NCI-H1694 (cell line): ENCODE measurements at places on chromosomes 3 and 15.

DNA sequence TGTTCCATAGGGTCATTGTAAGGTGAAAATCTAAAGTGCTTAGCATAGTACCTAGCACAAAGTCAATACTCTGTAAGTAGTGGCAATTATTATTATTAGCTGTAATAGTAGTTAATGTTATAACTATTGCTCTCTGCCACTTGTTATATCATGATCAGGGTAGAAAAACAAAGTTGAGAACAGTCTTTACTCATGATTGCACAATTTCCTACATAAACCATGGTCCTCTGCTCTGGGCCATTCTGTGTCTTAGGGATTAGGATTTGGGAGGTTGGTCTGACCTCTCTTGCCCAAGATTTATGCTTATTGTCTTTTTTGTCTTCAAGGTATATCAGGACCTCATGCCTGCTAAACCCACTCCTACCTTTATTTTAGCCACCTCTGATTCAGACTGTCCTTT is 4.3 kb upstream of the LRRC58 start:
- no peak for DNase-seq

DNA sequence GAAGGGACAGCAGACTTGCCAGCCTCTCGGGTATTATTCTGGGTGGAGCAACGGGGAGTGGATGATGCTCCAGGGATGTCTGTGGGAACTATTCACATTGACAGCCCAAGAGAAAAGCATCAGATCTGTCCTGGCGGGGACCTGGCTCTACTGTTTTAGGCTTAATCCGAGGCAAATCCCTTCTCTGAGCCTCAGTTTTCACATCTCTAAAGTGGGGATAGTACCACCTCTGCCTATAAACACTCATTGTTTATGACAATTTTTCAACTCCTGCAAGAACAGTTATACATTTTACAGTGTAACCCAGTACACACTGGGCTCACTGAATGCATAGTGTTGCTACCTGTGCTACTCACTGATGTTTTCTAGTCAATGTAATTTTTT is 9.3 kb downstream of the PDIA5 start:
- no peak for DNase-seq

DNA sequence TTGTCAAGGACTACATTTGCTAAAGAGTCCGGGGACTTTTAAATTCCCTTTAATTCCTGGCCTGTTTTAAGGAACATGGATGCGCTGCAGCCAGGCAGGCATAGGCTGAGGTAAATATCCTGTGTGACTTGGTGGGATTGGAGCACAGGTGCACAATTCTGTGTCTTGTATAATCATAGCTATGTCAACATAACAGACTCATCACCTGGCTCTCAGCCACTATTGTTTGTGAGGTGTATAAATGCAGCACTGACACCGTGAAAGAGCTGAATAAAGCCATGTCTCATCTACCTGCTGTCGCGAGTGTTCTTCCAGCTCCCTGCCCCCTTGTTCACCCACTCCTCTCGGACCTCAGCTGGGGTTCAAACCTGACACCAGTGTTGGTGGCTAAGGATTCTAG is 109.7 kb downstream of the MFSD1 start:
- DNase-seq = no peak

DNA sequence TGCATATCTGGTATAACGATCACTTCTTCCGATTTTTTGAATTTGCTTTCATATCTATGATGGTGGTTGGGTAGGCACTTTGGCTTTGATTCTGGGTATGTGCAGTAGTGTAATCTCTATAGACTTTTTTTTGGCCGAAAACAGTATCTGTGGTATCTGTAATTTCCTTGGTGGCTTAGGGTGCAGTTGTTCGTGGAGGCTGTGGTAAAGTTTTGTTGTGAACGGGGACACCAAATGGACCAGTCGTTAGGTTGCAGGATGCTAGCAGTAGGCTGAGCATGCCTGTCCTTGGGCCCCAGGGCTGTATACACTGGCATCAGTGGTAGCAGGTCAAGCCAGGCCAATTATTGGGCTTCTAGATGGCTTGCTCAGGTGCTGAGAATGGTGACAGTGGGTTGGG is 55.2 kb downstream of the CCDC66 start:
- no peak for DNase-seq

DNA sequence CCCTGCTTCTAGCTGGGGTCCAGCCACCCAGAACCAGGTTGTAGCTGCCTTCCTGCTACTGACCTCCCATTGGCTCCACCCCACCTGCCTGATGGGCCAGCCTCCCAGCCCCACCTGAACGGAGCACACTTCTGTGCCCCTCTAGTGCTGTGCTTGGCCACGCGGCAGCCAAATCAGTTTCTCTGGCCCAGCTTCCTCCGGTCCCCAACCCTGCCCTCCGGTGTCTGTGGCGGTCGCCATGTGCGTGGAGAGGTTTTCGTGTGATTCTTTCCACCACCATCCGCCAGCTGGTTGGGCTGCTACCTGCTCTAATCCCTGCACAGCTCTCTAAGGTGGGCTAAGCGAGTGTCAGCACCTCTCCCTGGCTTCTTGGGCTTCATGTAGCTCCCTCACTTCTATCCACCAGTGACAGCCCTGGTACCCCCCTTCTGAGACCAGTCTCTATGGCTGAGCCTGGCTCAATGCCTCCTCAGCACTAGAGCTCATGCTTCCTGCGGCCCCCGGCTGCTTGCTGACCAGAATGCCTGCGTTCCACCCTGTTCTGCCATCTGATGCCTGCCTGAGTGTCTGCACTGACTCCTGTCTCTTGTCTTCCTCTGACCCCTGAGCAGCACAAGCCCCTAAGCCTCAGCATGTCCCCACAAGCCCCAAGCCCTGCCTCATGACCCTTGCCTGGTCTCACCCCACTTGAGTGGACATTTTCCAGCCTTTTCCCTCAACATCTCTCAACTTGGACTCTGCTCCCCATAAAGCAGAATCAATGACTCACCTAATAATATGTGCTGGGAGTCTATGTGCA is 23.2 kb upstream of the MAGEF1 start:
- DNase-seq = no peak

- DNase-seq = no peak
These were observed 429.3 kb upstream of the AZI2 start for GRCh38 chr3:28777806-28778475.

DNA sequence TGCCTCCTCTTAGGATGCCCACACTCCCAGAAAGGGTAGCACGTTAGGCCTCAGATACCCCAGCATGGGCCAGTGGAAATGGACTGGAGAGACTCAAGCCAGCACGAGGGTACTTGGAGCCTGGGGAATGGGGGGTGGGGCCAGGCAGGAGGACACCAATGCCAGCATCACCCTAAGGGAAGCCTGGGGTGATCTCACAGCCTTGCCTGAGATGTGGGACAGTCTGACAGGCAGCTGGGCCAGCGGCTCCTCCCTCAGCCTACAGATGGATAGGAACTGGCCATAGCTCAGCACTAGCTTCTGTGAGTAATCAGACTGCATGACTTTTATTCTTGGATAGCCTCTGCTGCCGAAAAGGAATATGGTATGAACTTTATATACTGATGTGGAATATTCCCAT is 59.6 kb upstream of the MRPS22 start:
- DNase-seq = no peak

- DNase-seq = no peak
These were observed 6.9 kb downstream of the CAMK1 start for GRCh38 chr3:9762871-9763270.

DNA sequence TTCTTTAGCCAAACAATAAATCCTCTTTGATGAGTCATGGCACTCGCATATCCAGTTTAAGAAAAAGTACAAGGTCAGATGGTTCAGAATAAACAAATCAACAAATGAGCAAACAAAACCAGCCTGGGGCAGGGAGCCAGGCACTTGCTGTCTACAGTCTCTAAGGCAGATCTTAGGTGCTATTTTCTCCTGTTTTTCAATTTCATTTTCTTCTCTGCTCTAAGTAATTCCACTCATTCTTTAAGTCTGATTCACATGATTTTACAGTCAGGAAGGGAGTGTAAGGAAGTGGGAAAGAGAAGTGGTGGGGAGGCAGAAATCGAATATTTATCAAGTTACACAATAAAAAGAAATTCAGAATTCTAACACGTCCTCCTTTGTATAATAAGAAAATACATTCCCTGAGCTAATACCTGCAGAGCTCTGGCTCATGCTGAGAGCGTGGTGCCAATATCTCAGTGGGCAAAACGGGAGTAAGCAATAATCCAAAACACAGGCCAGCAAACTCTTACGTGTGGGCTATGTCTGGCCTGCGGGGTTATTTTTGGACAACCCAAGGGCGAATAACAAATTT is 298.6 kb downstream of the ADAMTS17 start:
- no peak for DNase-seq

- DNase-seq = no peak
These were observed 64.4 kb downstream of the MAGEF1 start for GRCh38 chr3:184647405-184647936.

- no peak for DNase-seq
These were observed 227.2 kb downstream of the CNTN3 start for GRCh38 chr3:74387111-74387735.

DNA sequence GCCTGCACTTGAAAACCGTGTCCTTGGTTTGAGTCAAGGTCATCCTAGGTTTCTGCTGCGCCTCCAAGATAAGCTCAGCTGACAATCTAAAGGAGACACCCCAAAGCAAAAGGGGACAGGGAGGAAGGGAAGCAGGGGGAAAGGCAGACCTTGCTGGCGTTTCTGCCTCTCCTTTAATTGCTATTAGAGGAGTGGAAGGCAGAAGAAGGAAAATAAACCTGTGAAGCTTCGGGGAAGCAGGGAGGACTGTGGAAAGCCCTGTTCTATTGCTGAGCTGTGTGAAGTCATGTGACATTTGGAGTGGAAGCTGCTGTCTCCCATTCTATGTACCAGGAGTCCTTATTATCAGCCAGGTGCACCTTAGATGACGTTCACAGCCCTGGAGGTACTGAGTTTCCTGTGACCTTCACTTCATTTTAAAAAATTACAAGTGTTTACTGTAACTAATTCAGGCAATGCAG is 21.5 kb upstream of the CHD2 start:
- DNase-seq = no peak

DNA sequence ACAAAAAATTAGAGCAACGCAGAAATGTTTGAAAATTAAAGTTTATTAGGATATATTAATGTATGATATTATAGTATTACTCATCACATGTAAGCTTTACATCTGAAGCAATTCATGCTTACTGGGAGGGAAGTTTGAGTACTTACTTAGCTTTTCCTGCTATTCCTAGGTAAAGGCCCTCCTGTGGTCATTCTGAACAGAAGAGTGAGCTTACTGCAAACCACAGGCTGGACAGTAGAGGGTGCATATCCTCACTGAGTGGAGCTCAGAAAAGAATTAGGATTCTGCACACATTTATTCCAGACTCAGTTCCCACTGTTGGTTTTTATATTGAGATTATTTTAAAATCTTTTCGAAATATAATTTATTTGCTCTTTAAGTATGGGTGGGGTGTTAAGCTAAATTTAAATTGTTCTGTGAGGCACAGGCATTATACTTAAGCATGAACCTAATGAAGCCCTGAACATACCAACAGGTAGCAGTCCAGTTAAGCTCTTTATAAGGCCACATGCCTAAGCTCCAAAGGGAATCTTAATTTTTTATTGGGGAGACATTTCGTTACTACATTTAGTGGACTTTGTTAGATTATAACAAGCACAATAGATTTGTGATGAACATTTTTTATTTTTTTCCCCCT is 10.2 kb downstream of the MRPS22 start:
- DNase-seq = no peak

DNA sequence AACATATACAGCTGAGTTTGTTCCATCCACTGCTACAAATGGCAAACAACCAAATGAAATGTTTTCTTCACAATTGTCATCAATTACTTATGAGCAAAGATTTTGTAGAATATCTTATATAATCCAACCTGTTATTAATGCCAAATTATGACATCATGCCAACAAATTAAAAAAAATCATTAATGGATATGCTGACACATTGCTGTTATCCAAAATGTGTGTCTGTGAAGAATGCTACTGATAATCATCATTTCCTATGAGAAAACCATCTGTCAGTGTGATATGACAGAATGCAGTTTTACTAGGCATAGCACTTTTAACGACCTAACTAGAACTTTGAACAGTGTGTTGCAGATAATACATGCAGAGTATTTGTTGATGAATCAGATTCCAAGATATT is 556.5 kb upstream of the KCNMB2 start:
- peak; percentile 26 for DNase-seq

DNA sequence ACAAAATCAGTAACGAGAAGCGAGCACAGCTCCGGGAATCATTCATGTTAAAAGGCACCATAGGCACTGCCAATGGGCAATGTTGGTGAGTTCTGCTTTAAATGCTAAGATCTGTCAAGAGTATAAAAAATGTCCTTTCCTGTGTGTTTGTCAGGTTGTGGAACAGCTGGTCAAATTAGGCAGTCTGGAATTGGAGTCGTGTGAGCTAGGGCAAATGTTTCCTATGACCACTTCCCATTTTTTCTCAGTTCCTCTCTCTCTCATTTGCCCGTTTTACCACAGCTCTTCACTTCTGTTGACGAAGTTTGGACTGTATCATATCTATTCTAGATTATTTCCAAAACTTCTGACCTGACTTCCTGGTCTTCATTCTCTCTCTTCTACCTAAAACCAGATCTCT is 60.8 kb upstream of the GOLIM4 start:
- no peak for DNase-seq

DNA sequence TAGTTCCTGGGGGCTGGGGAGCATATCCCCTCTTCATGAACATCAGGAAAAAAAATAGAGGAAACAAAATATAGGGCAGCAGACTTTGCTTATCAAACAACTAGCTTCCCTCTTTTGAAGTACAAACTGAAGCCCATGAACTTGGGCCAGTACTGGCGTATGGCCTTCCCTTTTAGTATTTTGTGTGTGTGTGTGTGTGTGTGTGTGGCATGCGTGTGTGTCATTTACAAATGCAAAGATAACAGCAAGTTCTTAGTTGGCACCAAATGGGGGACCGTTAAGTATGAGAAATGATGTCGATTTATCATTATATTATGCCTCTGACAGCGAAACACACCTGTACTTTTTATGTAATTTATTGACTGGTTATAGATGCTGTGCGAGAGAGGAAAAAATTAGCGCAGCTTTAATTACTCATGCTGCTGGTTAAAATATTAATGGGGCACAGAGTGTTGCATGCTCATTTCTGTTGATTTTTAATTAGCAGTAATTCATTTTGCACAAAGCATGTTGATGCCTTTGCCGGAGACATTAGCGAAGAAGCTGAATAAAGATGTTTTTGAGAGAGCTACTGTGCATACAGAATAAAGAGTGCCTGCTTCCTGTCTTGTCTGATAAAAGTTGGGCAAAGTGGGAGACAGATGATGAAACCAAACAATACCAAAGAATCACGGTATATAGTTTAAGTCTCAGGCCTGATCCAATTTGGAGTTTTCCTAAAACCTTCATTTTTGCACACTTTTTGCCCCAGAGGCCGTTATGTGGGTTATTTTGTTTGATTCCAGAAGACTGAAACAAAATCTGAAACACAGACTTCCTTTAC is 297.1 kb downstream of the SATB1 start:
- DNase-seq = no peak

DNA sequence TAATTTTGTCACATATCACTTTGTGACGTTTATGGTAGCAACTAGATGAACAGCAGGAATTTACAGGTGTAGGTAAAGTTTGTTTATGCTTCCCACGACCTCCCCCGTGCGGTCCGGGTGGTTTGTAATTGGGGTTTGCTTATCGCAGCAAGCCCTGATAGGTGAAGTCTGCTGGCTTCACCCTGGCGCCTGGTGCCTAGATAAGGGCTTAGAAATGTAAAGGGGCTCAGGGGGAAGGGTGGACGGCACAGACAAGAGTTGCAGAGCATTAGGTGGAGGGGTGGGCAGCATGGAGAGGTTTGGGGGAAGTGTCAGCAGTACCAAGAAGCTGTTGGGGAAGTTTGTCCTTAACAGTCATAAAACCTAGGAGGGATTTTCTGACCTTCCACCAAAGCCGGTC is 108.1 kb upstream of the RNF7 start:
- no peak for DNase-seq

- DNase-seq = no peak
These were observed 3.7 kb upstream of the B3GALNT1 start for GRCh38 chr3:161108840-161109239.

GRCh38 chr3:151925419-151925818 is 52.0 kb downstream of the SUCNR1 start:
- DNase-seq = no peak
